Stimulated activated CD4-positive, alpha-beta T cell treated with anti-CD3 and anti-CD28 coated beads, Interleukin-4, amount 100 ng/mL, for 48 hours (primary cell): ENCODE measurements at places on chromosomes 1 and 21.

DNA sequence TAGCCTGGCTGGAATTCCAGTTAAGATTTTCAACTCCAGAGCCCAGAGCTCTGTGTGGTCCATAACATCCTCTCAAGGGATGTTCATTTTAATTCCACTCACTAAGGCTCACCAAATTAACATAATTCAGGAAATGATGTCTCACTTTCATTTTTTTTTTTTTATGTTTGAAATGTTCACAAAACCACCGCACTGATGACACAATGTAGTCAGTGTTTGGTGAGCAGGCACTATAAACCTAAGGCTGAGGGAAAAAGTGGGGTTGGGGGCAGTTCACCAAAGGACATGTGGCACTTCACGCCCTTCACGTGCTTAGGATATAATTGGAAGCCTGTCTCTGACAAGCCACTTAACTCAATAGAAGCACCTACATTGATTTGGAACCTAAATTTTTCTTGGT is 177.3 kb upstream of the CAMK1G start:
- no peak for DNase-seq

GRCh38 chr1:23177438-23178380 is 9.1 kb upstream of the LUZP1 start:
- peak; percentile 47 for DNase-seq

DNA sequence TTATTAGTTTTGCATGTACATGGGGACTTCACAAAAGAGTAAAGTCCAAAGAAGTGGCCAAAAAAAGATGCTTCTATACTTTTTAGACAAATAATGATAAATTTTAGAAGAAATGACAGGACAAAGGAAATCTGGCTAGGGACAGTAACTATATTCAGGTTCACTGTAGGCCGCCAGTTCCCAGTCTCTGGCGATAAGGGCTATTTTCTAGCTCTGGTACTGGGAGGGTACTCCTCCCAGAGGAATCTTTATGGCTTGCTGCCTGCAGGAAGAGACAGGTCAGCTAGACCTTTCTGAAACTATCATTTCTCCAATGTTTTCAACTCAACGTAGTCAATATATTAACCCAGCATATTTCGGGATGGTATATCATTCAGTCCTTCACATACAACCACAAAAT is 37.5 kb upstream of the RGS2 start:
- DNase-seq, result no peak

GRCh38 chr1:182978151-182978853 is 25.3 kb upstream of the SHCBP1L start:
- DNase-seq, result no peak

DNA sequence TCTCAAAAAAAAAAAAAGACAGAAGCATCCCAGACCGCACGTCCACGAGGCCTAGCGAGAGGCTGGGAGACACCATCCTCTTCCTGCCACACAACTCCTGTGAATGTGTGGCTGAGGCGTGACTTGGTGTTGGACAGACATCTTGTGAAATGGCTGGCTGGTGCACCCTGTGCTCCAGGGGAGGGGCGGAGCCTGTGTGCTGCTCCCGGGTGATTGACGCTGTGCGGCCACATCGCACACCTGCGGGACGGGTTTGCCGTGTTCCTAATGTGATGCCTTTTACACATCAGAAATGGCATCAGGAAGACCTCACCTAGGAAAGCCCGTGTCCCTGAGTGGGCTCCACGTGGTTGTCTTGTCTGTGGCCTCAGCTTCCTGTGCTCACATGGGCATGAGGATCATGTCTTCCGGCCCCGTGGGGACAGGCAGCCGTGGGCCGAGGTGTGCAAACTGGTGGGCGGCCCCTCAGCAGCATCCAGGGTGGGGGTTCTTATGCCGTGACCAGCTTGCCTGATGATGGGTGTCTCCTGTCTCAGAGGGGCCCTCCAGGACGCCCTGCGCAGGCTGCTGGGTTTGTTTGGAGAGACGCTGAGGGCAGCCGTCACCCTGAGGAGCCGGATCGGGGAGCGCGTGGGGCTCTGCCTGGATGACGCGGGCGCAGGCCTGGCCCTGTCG is 64.4 kb downstream of the PCNT start:
- DNase-seq, result no peak

- DNase-seq, result no peak
Measured at GRCh38 chr1:81228926-81229325, 571.8 kb upstream of the ADGRL2 start.

- no peak for DNase-seq
Measured at GRCh38 chr1:63877021-63877767, 103.4 kb downstream of the ROR1 start.

- DNase-seq, result no peak
Measured at GRCh38 chr1:74395571-74395970, 116.8 kb downstream of the LRRC53 start.

- DNase-seq, result no peak
Measured at GRCh38 chr21:39108291-39109162, 74.7 kb downstream of the PSMG1 start.

- DNase-seq, result no peak
Measured at GRCh38 chr1:117682372-117682771, 76.5 kb downstream of the TENT5C start.

DNA sequence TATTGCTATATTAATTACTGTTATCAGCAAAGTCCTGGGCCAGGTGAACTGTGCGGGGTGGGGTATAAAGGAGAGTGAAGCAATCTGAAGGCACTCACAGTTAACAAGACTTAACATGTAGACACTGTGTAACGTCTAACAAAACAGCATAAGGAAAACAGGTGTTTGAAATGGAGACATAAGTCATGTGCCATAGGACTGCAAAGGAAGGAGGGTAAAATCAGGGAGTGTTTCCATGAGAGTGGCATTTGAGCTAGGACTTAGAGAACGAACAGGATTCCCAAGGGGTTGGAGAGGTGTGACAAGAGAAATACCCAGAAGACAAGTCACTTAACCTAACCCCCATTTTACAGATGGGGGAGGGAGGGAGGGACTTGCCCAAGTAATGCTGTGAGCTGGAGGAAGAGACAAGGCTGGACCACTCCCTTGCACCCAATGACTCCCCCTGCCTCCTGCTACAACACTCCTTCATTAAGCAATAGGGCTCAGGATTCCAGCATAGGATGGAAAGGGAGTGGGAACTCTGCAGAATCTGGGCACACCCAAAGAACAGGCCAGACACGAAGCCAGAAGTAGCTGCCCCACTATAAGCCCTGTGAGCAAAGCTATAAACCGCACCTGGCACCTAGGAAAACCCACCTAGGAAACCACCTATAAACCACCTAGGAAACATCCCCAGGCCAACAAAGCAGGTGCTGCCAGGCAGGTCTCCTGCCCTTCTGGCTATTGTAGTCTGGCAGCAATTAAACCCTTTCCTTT is 6.6 kb downstream of the PEF1 start:
- DNase-seq, result no peak

- DNase-seq, result no peak
Measured at GRCh38 chr1:15116966-15117365, 36.6 kb upstream of the TMEM51 start.

- no peak for DNase-seq
Measured at GRCh38 chr1:66364578-66365391, 169.2 kb upstream of the SGIP1 start.

DNA sequence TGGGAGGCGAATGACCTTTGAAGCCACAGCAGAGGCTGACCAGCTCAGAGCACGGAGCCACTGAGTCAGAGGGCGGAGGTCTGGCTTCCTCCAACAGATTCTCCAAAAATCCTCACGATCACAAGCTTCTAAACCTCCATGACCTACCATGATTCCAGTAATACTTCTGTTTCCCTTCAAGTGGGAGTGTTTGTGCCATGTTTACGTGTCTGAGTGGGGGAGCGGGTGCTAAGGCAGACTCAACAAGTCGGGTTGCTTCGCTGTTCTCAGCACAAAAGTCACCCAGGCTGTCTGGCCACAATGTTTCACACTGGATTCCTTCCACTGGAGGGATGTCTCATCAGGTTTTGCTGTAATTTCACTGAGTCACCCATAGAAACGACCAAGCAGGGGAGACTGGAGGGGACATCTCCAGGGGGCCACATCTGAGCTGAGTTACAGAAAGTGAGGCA is 86.2 kb downstream of the SLC66A1 start:
- DNase-seq, result peak; percentile 22

DNA sequence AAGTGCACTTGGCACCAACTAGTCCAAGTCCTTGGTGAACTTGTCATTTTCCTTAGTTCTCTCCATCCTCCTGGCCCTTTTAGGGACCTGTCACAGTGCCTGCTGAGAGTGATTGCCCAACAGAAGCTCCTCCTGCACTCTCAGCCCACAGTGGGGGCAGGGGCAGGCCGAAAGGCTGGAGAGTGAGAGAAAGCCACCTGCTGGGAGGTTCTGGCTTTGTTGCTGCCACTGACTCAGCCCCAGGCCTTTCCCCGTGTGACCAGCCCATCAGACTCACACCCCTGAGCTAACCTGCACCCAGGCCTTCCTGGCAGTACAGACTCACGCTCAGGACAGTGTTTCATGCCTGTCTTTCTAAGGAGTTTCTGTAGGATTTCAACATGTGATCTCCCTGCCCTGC is 17.1 kb upstream of the PROK1 start:
- no peak for DNase-seq

- DNase-seq, result peak; percentile 48
Measured at GRCh38 chr1:38527373-38527966, 332.1 kb downstream of the RRAGC start.
